Stimulated activated CD4-positive, alpha-beta T cell treated with anti-CD3 and anti-CD28 coated beads, Interleukin-2, amount 100 ng/mL, for 24 hours (primary cell): ENCODE measurements at places on chromosomes 1 and 21.
A peak's percentile ranks its signal among the peaks of the same experiment; 100 is the strongest.

- DNase-seq, result peak; percentile 84
Observed at GRCh38 chr1:99969729-99970621, at the start of gene SLC35A3. SLC35A3 (plus strand) TSS chr1:99969996; CDS start chr1:99993555, 23,559 bp downstream.

DNA sequence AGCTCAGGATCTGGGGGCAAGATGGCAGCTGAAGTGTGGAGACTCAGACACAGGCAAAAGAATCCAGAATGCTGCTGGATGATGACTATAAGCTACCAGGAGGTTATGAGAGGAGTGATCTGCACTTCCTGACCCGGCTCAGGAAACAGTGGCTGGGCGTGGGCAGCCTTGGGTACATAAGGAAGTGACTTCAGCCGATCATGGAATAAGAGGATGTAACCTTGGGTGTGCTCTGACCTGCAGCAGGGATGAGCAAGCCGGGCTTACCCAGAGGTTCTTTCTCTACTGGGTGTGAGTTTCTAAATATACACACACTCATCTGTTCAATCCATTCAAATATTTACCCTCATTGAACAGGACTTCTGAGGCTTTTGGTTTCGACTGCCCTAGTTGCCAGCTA is 62.7 kb downstream of the CD34 start:
- peak; percentile 62 for DNase-seq

GRCh38 chr1:87804128-87804527 is 475.4 kb downstream of the LMO4 start:
- no peak for DNase-seq

DNA sequence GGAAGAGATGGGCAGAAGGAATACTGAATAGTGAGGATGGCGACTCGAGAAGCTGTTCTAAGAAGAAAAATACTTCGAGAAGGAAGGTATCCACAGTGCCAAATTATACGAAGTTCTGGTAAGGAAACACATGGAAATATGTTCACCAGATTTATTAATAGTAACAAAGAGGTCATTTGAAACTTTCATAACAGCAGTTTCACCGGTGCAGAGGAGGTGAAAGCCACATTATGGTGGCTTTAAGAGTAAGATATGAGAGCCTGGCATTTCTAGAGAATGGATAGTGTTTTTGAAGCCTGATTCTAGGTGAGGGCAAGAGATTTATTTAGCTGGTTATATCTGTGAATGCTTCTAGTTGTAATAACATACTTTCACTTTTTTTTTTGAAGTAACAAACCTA is 56.2 kb downstream of the DPYD start:
- DNase-seq, result no peak

DNA sequence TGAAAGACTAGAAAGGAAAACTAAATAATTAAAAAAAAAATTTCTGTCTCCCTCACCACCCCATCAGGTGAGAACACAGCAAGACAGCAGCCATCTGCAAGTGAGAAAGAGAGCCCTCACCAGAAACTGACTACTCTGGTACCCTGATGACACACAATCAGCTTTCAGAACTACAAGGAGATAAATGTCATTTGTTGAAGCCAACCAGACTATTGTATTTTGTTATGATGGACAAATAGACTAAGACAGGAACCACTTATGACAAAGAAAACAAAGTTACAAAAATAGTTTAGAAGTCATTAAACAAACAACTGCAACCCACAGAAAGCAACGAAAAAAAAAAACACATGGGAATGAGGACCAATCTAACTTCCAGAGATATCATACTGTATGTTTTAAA is 98.3 kb downstream of the FAF1 start:
- DNase-seq, result no peak

DNA sequence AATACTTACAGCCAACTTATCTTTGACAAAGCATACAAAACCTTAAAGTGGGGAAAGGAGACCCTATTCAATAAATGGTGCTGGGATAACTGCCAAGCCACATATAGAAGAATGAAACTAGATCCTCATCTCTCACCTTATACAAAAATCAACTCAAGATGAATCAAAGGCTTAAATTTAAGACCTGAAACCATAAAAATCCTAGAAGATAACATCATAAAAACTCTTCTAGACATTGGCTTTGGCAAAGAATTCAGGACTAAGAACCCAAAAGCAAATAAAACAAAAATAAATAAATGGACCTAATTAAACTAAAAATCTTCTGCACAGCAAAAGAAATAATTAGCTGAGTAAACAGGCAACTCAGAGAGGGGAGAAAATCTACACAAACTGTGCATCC is 335.6 kb upstream of the PBX1 start:
- DNase-seq, result no peak
